ENCODE measurements at places on chromosomes 7 and 10.

- no peak for DNase-seq
Observed at GRCh38 chr7:140458916-140459315, 20.4 kb downstream of the MKRN1 start.

DNA sequence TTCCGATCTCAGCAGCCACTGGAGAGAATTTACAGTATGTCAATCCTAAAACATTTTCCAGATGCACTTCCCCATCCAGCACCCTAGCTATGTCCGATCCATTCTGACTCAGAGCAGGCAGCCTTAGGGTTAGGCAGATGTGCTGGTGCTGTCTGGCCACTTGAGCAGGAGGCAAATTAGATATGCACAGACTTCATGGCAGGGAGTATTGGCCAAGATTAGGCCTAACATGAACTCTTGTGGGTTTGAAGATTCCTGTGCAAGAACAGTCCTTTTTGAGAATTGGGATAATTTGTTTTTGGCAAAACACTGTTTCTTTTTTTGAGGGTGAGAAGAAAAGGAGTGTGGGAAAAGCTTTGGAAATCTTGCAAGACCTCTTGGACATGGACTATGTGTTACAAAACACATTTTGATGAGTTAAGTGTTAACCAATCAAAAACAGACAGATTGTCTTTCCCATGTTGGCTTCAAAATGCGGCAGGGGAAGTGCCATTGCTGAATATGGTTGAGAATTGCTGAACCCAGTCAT lies 218.6 kb upstream of the INHBA start:
- no peak for DNase-seq

GRCh38 chr7:132063800-132064199 lies 507.4 kb upstream of the PODXL start:
- DNase-seq: no peak

DNA sequence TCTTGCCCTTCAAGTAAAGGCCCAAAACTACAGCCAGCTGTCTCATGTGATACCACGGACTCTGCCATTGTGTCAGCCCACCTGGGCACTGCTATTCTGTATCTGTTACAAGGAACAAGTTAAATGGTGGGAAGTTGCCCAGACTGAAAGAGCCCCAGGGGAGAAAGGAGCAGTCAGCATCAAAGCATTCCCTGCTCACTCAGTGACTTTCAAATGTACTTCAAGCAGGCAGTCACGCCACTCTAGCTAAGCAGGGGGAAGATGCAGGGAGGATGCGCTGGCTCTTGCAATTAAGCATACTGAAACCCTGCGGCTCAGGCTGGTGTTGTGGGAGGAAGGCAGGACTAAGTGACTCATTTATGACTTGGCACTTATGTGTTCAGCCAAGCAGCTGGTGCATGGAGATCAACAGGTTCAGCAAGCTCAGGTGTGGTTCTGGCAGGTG lies 1249.6 kb downstream of the TYW1 start:
- peak; percentile 65 for DNase-seq

DNA sequence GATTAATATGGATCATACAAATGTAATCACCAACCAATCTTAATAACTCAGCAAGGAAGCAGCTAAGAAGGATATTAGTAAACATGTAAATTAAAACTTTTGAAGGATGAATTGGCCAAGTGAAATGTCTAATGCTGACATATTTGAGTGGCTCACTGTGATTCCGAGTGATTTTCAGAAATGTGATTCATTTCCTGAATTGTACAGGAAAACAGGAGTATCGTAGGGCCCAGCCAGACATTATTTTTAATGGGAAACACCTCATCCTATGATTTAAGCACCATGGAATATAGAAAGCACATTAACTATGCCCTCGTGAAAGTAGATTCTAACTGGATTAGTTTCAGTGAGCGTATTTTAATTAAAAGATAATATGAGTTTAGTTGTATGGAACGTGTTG lies 82.3 kb downstream of the LHFPL3 start:
- no peak for DNase-seq

GRCh38 chr7:90944021-90944420 lies 320.2 kb upstream of the FZD1 start:
- DNase-seq: no peak

DNA sequence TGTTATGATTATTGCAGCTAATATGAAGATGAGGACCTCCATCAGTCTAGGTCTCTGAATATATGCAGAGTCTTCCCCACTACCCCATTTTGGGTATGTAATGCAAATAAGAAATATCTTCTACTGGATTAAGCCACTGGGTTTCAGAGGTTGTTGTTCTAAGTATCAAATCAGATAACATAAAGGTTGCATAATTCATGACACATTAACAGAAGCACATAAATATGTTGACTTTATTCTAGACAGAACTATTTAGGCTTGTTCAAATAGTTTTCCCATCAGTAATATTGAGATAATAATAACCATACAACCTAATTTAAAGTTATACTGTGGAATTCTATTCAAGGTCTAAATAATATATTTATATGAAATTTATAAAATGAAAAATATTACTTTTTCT lies 157.1 kb downstream of the ETV1 start:
- no peak for DNase-seq

GRCh38 chr10:33143160-33143728 lies 185.2 kb upstream of the ITGB1 start:
- DNase-seq: no peak

DNA sequence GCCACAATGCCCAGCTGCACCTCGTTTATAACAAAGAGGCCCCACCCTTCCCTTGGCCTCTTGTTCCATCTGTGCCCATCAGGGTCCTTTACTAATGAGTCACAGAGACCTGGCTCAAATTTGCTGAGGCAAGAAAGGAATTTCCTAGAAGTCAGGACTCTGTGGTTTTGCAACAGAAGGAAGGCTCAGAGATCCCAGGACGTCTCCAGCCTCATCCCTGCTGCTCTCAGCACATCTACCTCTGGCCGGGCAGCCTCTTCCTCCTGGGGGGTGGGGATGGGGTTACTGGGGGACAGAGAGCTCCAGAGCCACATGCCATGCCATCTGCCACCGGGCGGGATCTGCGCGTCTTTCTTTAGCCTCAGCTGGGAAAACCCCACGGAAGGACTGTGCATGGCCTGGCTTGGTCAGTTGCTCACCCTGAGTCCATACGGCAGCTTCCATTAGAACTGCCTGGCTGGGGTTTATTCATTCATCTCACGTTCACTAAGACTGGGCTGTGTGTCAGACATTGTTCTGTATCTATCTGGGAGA lies 41.9 kb upstream of the PSMG3 start:
- DNase-seq: no peak

GRCh38 chr7:98629001-98629431 lies 11.9 kb downstream of the NPTX2 start:
- DNase-seq: no peak

DNA sequence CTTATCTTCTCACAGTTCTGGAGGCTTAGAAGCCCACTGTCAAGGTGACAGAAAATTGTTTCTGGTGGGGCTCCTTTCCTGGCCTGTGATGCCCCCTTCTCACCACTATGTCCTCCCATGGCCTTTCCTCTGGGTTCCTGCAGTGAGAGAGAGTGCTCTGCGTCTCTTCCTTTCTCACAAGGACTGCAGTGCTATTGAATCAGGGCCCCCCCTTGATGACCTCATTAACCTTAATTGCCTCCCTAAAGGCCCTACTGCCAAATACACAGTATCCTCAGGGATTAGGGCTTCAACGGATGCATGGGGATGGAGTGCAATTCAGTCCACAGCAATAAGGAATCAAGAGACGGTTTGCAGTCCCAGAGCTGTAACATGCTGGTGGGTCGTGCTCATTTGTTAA lies 82.0 kb upstream of the GRB10 start:
- no peak for DNase-seq

- DNase-seq: no peak
Observed at GRCh38 chr10:129833468-129833950, 130.6 kb downstream of the EBF3 start.

GRCh38 chr7:47710201-47710935 lies 128.5 kb upstream of the TNS3 start:
- no peak for DNase-seq

- no peak for DNase-seq
Observed at GRCh38 chr7:95811846-95812445, 39.6 kb downstream of the DYNC1I1 start.

- no peak for DNase-seq
Observed at GRCh38 chr7:148287538-148287937, 303.0 kb upstream of the C7orf33 start.

- no peak for DNase-seq
Observed at GRCh38 chr7:66939325-66939724, 18.3 kb downstream of the TMEM248 start.

- DNase-seq: peak; percentile 69
Observed at GRCh38 chr10:21399392-21400035, 126.0 kb downstream of the SKIDA1 start.

GRCh38 chr10:87658321-87658795 lies 1.3 kb upstream of the PAPSS2 start:
- DNase-seq: no peak

- no peak for DNase-seq
Observed at GRCh38 chr10:132071667-132072066, 5.9 kb downstream of the JAKMIP3 start.

- DNase-seq: no peak
Observed at GRCh38 chr10:72490951-72491350, 134.9 kb downstream of the MICU1 start.

DNA sequence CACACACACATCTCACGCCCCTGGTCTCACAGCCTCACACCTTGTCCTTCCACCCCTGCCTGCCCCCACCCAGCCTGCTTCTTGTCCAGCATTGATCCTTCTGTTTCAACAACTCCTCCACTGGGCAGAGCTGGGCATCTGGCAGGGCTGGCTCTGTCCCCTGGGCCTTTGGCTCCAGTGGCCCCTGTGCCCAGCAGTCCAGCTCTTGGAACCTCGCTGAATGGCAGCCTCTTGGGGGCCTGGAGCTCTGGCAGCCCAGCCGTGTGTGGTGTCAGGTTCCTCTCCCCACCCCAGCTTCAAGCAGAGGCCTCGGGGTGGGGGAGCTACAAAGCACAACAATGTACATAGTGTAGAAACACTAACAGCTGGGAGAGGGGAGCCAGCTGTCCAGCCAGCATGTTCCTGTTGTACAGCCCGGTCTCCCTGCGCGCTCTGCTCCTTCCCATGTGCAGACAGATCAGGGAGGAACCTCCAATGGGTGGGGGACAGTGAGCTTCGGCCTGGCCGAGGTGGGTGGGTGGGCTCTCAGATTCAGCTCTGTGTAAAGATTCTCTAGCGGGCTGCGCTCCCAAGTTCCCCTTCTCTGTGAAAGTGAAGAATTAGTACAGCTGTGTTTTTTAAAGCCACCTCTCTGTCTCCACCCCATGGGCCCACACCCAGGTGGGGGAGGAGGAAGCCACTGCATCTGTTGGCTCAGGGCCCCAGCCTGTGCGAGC lies 19.4 kb downstream of the ZMIZ2 start:
- no peak for DNase-seq

- no peak for DNase-seq
Observed at GRCh38 chr10:87507879-87508483, 3.3 kb downstream of the MINPP1 start.

- no peak for DNase-seq
Observed at GRCh38 chr7:92622685-92623084, 32.5 kb upstream of the FAM133B start.

DNA sequence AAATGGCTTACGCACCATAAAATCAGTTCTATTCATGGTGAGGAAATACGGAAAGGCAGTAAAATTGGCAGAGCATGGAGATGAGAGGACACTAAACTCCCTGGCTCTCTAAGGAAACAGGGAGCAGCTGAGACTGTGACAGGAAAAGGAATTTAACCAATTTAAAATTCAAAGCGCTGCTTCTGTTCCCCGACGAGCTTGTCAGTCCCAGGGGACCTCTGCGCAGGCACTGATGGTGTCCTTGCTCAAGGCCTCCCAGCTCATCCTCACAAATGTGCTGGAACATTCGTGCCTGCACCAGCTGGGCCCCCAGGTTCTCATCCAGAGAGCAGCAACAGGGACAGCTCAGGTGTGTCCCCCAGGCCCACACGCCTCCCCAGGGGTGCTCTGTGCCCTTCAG lies 101.4 kb downstream of the MAD1L1 start:
- no peak for DNase-seq

DNA sequence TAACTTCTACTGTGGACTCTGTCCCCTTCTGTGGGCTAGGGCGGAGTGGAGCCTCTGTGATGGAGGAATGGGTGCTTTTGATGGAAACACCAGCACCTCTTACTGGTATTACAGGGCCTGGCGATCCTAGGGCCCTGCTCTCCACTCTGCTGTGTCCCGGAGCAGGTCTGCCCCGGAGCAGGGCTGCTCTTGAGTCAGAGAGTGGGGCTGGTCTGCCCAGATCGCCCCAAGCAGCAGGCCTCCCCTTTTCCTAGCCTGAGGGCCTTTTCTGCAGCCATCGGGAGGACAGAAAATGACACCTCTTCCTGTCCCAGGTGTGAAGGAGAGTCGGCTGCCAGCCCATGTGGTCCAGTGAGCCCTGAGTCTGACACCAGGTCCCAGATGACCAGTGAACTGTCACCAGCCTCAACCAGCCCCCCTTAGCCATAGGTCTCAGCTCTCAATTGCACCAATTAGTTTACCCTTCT lies 1.4 kb downstream of the ZNF282 start:
- no peak for DNase-seq

DNA sequence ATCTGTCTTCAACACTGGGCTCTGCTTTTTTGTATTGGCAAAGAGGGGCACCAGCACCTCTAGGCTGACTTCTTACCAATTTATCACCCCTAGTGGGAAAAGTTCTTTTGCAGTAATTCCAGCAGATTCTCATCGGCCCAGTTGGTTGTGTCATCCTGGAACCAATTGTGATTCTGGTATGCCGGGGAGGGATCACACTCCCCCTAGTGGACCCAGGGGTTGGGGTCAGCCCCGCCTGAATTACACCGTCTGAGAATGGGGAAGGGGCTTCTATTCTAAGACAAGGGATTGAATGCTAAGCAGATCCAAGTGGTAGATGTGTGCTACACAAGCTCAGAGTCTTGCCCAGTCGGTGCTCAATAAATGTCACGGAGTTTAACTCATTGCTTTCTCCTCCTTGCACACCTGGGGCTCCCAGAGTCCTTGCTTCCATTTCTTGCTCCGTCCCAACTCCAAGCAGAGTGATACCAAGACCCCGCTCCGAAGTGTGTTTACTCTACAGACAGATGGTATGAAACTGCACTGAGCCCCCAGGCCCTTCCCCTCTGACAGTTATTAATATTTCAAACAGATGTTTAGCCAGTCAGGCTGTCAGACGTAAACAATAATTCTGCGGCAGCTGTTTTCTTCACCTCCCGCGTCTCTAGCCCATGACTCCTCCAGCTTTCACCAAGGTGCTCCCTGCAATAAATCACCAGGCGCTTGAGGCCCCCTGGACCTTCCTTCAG lies 71.9 kb downstream of the C10orf105 start:
- DNase-seq: no peak

DNA sequence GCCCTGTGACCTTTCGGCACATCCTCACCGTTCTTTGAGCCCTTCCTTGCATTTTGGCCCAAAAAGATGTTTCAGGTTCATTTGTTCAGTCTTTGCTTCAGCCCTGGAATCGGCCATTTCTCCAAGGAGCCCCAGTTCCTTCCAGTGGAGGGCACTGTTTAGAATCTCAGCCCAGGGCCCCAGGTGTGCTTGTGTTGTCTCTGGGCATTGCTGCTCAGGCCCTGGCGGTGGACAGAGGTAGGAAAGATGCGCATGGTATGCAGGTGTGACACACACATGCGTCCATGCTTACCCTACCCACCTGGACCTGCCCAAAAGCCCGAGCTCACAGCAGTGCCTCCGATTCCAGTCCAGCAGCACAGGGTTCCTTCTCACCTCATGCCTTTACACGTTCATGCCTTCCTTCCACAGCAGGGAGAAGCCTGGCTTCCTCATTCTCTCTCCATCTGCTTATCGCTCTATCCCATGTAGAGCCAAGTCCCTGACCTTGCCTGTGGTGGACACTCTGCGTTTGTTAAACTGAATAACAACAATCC lies 70.6 kb downstream of the LHPP start:
- no peak for DNase-seq

All from NCI-H774 (cell line).